Upper lobe of right lung (tissue), 1 donor: ENCODE measurements at places on chromosomes 1 and 21. TPM values are rescaled to one million over a fixed set of nuclear protein-coding genes. Genes with fewer than 3 reads are reported as not detected.

NFIA gene
- 66.6 TPM for total RNA-seq

DNA sequence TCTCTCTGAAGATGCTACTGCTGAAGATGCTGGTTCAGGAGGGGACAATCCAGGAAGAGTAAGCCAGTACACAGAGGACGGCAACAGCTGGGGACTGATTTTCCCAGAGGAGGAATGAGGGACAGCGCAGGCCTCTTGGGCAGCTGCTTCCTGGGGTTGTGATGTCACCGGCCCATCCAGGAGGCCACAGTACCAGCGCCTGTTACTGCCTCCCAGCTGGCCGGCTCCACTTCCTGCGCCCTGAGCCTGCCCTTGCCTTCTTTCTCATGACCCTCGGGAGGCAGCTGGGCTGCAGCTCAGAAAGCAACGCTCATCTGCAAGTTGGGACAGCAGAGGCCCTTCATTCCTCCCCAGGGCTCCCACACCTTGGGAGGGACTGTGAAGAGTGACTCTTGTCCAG lies 21.9 kb upstream of the ID3 start:
- no peak for DNase-seq

DNA sequence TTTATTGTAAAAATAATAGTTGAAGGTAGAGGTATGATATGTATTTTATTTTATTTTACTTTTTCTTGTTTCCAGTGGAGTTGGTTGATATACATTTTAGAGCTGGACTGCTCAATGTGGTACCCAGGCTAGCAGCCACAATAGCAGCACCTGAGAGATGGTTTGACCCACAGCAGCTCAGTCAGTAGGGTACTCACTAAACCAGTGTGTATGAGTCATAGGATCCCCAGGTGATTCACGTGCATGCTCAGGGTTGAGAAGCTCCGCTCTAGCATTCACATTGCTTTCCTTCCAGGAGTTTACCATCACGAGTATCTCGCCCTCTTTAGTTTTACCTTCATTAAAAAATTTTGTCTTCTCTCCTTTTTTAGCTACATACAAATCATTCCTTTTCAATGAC lies 96.0 kb upstream of the PAXBP1 start:
- DNase-seq, result no peak

- DNase-seq, result peak; percentile 32
These were observed 5.1 kb upstream of the NPHP4 start for GRCh38 chr1:5997316-5997715.

ENAH gene
- 67.4 TPM for total RNA-seq
